ENCODE measurements at places on chromosomes 12 and 14. TPM values are rescaled to one million over a fixed set of nuclear protein-coding genes. Genes with fewer than 3 reads are reported as not detected.
A peak's percentile ranks its signal among the peaks of the same experiment; 100 is the strongest.

SDSL gene
- 42.2 TPM for total RNA-seq

DNA sequence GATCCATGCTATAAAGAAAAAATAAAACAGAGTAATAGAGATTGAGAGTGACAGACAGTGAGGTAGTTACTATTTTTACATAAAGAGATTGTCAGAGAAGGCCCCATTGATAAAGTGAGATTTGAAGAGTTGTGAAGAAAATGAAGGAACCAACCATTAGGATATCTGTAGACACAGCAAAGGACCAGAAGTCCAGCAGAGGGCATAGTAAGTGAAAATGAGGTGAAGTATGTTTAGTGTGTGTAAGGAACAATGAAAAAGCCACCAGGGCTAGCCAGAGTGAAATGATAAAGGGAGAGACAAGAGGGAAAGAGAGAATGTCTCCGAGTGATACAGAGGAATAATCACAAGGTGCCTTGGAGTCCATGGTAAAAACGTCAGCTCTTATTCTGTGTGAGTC is 411.0 kb downstream of the NELL2 start:
- no peak for DNase-seq

- no peak for DNase-seq
These were observed 363.4 kb upstream of the ATP2B1 start for GRCh38 chr12:90071996-90072395.

KLC1 gene
- total RNA-seq: 249 TPM

SLCO1B1 gene
- total RNA-seq: not detected

DNA sequence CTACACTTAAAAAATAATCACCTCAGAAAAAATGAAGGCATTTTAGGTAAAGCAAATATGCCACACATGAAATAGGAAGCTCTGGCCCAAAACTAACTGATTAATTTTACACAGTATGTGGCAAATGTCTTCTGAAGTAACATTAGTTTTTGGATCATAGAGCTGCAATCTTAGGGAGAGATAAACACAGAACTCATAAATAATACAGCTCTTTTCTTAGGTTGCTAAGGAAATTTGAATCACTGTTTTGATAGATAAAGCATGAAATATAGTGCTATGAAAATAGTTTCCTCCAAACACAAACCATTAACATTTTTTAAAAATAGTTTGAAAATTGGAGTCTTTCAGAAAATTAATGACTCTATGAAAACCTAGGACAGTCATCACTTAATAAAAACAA is 15.0 kb downstream of the RASSF9 start:
- no peak for DNase-seq

- no peak for DNase-seq
These were observed 756.5 kb upstream of the TBX3 start for GRCh38 chr12:115440438-115440837.

PPTC7 gene
- 26.6 TPM for total RNA-seq

GRCh38 chr14:56153267-56153666 is 35.1 kb downstream of the PELI2 start:
- no peak for DNase-seq

VDR gene
- 3.8 TPM for total RNA-seq

GRCh38 chr12:101256266-101256665 is 23.6 kb upstream of the UTP20 start:
- DNase-seq: no peak

SERPINA6 gene
- not detected for total RNA-seq

- no peak for DNase-seq
These were observed 35.4 kb downstream of the BCL11B start for GRCh38 chr14:99236386-99237138.

FAM181A gene
- 0.40 TPM for total RNA-seq

DNA sequence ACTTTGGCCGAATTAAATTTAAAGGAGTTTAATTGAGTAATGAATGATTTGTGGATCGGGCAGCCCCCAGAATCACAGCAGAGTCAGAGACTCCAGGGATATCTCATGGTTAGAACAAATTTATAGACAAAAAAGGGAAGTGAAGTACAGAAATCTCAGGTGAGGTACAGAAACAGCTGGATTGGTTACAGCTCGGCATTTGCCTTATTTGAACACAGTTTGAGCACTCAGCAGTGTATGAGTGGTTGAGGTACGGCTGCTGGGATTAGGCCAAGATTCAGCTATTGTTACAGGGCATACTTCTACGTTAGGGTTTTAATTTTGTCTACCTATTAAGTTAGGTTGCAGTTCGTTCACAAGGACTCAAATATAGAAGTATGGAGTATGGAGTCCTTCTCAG is 23.3 kb downstream of the CCDC38 start:
- DNase-seq: no peak

- DNase-seq: no peak
These were observed 165.5 kb downstream of the SLC41A2 start for GRCh38 chr12:104792570-104792969.

CPNE6 gene
- total RNA-seq: 0.29 TPM

GLI1 gene
- total RNA-seq: 1.6 TPM

DNA sequence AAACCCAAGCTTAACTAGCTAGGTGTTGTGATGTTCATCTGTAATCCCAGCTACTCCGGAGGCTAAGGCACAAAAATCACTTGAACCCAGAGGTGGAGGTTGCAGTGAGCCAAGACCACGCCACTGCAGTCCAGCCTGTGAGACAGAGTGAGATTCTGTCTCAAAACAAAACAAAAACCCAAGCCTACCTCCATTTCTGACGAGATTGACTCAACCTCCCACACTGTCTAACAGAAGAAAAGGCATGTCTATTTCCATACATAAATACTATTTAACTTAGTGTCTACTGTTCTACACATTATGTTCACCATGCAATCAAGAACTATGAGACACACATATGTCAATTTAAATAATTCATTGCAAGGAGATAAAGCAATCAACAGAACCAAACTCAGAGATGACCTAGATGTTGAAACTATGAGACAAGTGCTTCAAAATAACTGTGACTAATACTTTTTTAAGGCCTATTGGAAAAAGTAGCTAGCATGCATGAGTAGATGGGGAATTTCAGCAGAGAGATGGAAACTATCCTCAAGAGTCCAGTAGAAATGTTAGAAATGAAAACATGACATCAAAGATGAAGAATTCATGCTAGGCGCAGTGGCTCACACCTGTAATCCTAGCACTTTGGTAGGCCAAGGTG is 75.9 kb upstream of the DHRS4 start:
- DNase-seq: no peak

- DNase-seq: no peak
These were observed 23.3 kb downstream of the BTBD7 start for GRCh38 chr14:93309427-93309966.

DNA sequence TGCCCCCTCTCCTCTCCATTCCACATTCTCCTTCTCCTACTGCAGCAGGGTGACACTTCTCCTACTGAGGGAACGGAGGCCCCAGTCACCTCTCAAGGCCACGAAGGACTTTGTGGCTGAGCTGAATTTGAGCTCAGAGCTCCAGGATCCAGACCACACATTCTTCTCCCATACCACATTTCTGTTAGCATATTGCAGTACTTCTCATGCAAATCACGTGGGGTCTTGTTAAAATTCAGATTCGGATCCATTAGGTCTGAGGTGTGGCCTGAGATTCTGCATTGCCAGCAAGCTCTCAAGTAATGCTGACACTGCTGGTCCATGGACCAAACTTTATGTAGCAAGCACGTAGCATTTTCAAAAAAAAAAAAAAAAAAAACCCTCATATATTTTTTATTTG is 9.6 kb upstream of the IFI27L2 start:
- DNase-seq: no peak

- peak; percentile 70 for DNase-seq
These were observed 106.9 kb upstream of the HIF1A start for GRCh38 chr14:61588419-61588901.

CAPZA3 gene
- 0.40 TPM for total RNA-seq

CNTN1 gene
- total RNA-seq: 2.0 TPM

GRCh38 chr12:59164991-59165718 is 244.9 kb upstream of the LRIG3 start:
- DNase-seq: no peak
